Urinary bladder (tissue), 4 donors: ENCODE measurements at places on chromosomes 6 and 20.

DNA sequence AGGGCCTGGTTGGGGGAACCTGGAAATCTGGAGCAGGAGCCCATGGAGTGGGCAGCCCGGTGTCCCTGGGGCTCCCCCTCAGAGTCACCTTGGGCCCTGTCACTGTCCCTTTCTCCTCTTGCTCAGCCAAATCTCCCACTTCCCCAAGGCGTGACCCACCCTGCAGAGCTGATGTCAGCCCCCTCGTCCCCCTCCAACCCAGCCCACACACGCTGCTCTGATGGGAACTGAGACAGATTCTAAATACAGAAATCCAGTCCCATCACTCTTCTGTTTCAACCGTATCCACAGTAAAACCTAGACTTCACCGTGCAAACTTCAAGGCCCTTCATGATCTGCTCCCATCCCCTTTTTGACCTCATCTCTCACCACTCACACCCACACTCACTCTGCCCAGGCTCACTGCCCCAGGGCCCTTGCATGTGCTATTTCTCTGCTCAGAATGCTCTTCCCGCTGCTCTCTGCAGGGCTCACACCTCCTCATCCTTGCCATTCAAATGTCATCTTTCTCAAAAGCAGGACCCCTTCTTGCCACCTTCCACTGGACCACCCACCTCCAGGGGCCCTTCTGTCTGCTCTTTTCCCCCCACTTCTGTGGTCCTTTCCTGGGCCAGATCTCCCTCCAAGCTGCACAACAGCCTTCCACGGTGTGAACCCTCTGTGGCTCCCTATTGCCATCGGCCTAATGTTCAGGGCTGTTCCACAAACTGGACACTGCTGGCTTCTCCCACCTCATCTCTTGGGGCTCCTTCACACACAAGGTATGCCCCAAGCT, 16.6 kb downstream of the TGM2 start:
- no peak for DNase-seq

- DNase-seq, result no peak
These were observed 59.5 kb upstream of the AGPAT4 start for GRCh38 chr6:161333410-161333809.

DNA sequence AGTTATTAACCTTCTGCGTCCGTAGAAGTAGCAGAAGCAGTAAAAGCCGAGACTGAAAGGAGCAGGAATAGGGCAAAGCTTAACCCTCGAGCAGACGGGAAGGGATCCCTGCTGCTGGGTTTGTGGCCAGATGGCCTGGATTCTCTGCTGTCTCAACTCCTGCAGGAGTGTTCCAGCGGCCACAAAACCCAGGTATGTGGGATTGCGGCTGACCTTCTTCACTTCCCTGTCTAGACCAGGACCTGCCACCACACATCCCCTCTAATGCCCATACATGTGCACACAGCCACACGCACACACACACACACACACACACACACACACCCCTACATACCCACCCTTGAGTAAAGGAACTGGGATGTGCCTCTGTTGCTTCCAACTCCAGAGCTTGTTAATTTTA, 33.1 kb upstream of the TNFRSF21 start:
- no peak for DNase-seq

- no peak for DNase-seq
These were observed 51.0 kb upstream of the CLDN20 start for GRCh38 chr6:155212616-155213380.

GRCh38 chr20:22394583-22394982, 189.8 kb downstream of the FOXA2 start:
- DNase-seq, result no peak
